ENCODE measurements at places on chromosomes 7 and 10.

GRCh38 chr10:76125900-76126299 lies 694.5 kb downstream of the LRMDA start:
- DNase-seq: no peak

GRCh38 chr10:35564341-35564968 lies 40.7 kb upstream of the GJD4 start:
- DNase-seq: no peak

- DNase-seq: peak; percentile 25
Observed at GRCh38 chr10:45379891-45380540, 6.0 kb downstream of the ALOX5 start.

DNA sequence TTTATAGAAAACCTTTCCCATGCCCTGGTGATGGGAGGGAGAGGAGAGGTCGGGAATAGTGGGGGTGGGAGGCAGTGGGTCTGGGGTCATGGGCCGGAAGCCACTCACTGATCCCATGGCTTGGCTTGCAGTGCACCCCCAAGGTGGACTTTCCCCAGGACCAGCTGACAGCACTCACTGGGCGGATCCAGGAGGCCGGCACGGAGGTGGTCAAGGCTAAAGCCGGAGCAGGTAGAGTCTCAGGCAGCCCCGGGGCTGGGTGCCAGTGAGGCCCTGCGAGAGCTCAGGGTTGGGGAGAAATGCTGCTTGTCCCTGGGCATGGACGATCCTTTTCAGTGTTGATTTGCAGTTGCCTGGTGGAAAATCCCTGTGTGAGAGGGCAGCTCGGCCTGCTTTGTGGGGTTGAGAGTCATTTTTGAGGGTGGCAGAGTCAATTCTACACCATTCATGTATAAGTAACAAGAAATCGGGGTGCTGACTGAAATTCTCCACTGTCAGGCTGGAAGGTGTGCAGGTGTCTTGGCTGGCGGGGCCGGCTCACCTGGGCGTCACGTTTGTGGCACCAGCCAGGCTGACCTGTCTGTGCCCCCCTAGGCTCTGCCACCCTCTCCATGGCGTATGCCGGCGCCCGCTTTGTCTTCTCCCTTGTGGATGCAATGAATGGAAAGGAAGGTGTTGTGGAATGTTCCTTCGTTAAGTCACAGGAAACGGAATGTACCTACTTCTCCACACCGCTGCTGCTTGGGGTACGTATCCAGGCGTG lies 16.5 kb downstream of the MDH2 start:
- no peak for DNase-seq

DNA sequence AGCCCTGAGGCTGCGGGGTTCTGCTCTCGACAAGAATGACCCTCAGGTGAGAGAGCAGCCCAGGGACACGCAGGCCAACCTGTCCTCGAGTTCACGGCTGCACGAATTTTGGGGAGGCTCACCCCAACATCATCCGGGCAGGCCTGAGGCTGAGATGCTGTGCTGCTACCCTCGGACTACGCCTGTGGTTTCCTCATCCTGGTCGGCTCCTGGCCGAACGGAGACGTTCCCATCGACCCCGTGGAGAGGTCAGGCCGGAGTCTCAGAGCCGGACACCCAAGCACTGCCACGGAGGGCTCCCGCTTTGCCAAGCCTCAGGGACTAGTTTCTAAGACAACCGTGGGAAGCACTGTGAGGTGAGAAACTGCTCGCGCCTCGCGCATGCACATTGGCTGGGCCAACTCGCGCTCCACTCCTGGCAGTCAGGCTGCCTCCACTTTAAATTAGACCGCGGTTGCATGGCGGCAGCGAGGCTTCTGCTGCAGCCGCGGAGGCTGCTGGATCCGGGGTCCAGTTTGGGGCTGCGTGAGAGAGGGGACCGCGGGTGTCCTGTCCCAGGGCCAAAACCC lies 203.4 kb downstream of the ZNF716 start:
- no peak for DNase-seq

DNA sequence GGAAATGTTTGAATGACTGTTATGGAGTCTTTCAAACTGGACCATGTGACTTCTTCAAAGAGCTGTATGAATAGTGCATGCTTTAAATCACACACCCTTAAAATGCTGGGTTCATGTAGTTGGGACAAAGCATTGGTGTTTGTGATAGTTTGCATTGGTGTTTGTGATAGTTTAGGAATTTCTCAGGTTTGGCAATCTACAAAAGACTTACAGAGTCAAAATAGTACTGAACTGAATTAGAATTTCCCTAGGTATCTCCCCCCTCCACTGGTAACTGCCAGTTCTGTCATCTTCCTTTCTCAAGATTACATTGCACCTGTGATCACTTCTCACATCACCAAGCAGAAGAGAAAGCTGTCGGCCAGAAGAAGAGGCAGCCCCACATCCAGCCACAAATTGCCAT lies 261.1 kb downstream of the GATA3 start:
- DNase-seq: no peak

- DNase-seq: no peak
Observed at GRCh38 chr7:68491523-68492358, 1106.5 kb upstream of the AUTS2 start.

DNA sequence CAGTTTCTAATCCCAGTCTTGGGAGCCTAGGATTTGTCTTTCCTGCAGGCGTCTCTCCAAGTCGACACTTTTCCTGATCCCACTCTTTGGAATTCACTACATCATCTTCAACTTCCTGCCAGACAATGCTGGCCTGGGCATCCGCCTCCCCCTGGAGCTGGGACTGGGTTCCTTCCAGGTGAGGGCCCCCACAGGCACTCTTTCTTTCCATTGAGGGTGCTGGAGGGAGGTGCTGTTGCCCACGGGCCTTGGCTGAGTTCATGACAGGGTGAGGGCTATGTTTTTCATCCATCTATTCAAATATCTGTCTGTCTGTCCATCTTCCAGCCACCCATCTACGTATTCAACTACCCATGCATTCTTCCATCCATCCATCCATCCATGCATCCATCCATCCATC lies 12.6 kb downstream of the GHRHR start:
- DNase-seq: no peak

GRCh38 chr10:104052431-104052830 lies 33.2 kb downstream of the COL17A1 start:
- no peak for DNase-seq

- no peak for DNase-seq
Observed at GRCh38 chr10:118692872-118693271, 61.9 kb downstream of the CACUL1 start.

GRCh38 chr10:124830445-124830844 lies 28.8 kb downstream of the ABRAXAS2 start:
- no peak for DNase-seq

DNA sequence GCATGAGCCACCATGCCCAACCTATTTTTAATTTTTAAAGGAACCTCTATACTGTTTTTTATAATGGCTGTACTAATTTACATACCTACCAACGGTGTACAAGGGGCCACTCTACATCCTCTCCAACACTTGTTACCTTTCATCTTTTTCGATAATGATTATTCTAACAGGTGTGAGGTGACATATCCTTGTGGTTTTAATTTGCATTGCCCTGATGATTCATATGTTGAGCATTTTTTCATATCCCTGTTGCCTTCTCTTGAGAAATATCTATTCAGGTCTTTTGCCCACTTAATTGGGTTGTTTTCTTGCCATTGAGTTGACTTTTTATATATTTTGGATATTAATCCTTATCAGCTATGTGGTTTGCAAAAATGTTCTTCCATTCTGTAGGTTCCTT lies 167.0 kb downstream of the CTTNBP2 start:
- no peak for DNase-seq

DNA sequence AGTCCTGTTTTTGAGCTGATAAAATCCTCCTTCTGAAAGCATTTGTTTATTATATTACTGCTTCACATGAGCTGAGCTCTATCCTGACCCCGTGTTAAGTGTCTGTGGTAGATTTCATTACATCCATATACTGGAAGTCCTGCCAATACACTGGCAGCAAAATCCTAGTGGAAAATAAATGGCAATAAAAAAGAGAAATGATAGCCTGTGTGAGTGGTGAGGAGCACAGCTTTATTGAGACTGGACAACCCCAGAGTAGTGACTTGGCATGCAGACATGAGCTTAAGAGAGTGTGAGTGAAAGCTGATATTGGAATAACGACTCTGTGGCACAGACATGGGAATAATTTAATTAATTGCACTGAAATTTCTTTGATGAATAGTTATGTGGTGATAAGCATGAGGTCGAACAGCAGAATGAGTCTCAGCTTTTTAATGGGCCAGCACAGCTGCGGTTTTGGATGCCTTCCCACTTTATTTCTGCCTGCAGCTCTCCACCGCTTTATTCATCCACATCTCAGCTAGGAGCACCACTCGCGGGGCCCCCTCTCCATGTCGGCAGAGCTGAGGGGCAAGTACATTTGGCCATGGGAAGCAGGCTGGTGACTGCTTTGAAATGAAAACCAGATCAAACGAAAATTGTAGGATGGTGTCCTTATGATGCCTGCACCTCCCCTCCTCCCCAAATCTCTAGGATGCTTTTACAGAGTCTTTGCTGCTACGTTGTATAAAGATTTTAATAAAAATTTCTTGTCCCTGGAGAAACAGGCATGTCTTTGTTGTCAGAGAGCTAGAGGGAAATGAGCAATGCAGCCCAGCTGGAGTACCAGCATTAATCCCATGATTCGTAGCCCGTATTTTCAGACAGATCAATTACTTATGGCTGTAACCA lies 494.3 kb downstream of the AUTS2 start:
- DNase-seq: peak; percentile 4

DNA sequence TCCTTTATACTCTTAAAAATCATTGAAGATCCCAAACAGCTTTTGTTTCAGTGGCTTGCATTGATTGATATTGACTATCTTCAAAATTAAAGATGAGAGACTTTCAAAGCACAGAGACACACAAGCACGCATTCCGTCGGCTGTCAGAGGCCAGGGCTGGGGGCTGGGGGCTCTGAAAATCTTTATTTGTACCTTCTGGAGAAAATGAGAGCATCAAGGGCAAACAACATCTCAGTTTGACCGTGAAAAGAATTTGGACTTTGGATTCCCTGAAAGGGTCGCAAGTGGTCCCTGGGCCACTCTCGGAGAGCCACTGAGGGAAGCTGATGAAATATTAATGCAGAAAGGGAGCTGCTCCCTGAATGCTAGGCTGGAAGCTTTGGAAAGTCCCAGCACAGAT lies 96.4 kb downstream of the CHST15 start:
- no peak for DNase-seq

- no peak for DNase-seq
Observed at GRCh38 chr7:2761131-2761624, 73.2 kb downstream of the AMZ1 start.

GRCh38 chr10:118246332-118247295 lies 95.5 kb downstream of the FAM204A start:
- DNase-seq: no peak

GRCh38 chr7:10888861-10889260 lies 84.8 kb upstream of the PHF14 start:
- DNase-seq: no peak

- DNase-seq: no peak
Observed at GRCh38 chr10:43318976-43319960, 52.2 kb upstream of the FXYD4 start.

DNA sequence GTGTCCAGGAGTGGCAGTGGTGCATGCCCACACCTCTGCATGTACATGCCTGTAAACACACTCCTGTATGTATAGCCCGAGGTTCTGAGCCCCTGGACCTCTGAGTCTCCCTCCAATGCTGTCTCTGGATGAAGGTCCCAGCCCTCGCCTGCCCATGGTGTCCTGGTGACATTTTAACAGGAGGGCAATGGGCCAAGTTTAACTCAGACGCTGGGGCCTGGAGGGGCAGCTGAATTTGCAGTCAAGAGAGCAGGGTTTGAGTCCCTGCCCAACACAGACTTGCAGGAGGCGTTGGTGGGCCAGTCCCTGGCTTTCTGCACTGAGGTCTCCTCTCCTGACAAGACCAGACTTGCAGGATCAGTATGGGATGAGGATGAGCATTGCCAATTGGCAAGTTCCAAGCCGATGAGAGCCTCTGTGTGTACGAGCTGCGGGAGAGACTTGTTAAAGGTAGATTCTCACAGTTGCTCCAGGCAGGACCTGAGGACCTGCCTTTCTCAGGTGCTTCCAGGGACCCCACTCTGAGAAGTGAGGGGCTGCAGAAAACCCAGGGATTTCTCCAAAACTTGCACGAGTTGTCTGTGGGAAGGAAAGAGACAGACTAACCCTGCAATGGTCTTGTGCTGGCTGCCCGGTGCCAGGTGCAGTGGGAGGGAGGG lies 141.9 kb downstream of the ELFN1 start:
- no peak for DNase-seq

- no peak for DNase-seq
Observed at GRCh38 chr10:2968401-2969058, 98.8 kb upstream of the PFKP start.

GRCh38 chr7:81604808-81605174 lies 165.1 kb downstream of the HGF start:
- no peak for DNase-seq

GRCh38 chr7:44460325-44460724 lies 30.1 kb downstream of the NUDCD3 start:
- no peak for DNase-seq

DNA sequence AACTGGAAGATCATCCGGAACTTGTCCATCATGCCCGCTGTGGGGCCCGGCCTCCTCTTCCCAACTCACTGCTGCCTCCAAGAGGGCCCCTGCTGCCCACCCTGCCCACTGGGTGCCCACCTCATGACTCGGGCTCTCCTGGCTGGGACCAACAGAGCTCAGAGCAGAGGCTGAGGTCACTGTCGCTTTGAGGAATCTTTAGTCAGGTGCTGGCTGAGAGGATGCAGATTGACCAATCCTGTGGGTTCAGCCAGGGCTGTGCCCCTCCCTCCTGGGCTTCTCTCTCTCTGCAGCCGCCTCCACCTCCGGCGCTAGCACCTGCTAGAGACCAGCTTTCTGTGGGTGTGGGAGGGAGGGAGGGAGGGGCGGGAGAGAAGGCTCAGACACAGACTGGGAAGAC lies at the start of gene CALHM1:
Gene CALHM1, minus strand, starts transcription at position 181 of the 400 bp plus-strand sequence. Its CDS starts 149 bp downstream, at position 32.
- no peak for DNase-seq

GRCh38 chr7:70764701-70765208 lies 367.2 kb upstream of the GALNT17 start:
- DNase-seq: no peak

DNA sequence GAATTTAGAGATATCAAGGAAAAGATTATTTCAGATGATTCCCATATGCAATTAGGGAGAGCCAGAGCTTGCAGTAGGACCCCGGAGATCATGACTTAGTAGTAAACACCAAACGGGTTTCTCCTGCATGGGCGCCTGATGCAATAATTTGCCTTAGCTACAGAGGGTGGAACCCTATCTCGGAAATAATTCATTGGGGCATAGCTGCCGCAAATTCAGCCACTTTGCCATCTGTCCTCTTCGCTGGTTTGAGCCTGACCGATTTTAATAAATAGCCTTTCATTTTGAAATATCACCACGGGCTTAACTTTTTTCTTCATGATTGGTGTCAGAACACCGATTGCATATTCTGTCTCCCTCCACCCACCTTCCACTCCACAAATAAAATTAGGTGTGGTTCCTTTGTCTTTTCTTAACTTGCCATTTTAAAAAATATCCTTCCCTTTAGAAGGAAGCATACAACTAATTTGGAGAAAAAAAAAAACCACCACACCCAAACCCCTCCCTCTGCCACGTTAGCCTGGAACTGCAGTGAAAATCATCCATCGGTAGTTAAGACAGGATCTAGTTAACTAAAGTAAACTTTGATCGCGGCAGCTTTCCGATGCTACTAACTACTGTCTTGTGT lies 1.4 kb downstream of the GARS1 start:
- DNase-seq: no peak
